CD4-positive, alpha-beta T cell (primary cell): ENCODE measurements at places on chromosomes 16 and 17. TPM values are rescaled to one million over a fixed set of nuclear protein-coding genes. Genes with fewer than 3 reads are reported as not detected.

The GLTPD2 gene
- not detected for total RNA-seq

The HEXIM2 gene
- total RNA-seq: 1.5 TPM

The RNU2-1 gene
- 5,951 TPM for total RNA-seq

The CLDN7 gene
- 1.1 TPM for total RNA-seq

The PLEKHM1 gene
- 108 TPM for total RNA-seq

The OR4D2 gene
- total RNA-seq: not detected

The CRYBA1 gene
- total RNA-seq: not detected
